ENCODE measurements at places on chromosomes 12 and 14. TPM values are rescaled to one million over a fixed set of nuclear protein-coding genes. Genes with fewer than 3 reads are reported as not detected.

Gene ACOT4
- polyA plus RNA-seq = 6.7 TPM

Gene RNASE7
- polyA plus RNA-seq = not detected

DNA sequence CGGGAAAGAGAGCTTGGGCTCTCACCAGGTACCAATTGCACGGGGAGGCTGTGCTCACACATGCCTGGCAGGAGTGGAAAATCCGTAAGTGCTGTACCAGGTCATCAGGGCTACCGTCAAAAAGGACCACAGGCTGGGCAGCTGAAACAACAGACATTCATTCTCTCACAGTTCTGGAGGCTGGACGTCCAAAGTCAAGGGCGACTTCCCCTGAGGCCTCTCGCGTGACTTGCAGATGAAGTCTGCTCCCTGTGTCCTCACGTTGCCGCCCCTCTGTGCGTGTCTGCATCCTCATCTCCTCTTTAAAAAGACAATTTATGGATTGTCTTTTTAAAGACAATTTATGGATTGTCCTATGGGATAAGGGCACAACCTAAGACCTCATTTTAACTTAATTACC, 73.8 kb upstream of the FZD10 start:
- no peak for DNase-seq
- no peaks in the 10 kb centered on the region for H3K36me3 ChIP-seq
- no peak overlapping the region for H3K27ac ChIP-seq

DNA sequence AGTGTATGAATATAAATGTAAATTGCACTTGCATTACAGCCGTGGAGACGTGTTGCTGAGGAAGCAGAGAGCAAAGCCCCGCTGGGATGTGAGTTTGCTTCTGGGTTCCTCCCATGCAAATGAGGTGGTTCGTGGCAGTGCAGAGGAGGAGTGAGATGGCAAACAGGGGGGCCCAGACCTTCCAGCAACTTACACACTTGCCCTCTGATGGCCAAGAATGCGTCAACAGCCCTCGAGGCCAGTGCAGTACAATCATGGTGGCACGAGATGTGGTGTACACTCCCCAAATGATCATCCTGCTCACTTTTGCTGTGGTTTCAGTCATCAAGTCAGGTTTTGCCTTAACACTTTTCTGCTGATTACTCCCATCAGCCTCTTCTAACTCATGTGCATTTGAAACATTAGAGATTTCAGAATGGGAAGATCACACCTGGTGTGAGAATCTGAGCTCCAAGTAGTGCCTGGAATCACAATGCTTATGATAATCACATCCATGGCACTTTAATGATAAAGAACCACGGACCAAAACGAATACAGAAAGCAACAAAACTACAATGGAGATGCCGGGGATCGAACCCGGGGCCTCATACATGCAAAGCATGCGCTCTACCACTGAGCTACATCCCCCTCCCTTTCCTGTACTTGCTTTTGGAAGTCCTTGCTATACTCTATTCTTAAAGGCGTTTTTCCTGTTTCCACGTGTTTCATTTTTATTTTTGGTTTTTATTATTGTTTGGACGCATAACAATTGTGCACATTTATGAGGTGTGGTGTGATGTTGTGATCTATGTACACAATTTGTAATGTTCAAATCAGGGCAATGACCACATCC, 7.0 kb upstream of the UBC start:
- peak overlapping the region; percentile 76 for H3K4me3 ChIP-seq
- peak; percentile 51 for DNase-seq
- H3K27me3 ChIP-seq = no peaks in the 10 kb centered on the region
- peak overlapping the region; percentile 99 for H3K27ac ChIP-seq
- H3K4me1 ChIP-seq = peaks cover 59% of the 10 kb centered on the region

- H3K27me3 ChIP-seq = no peaks in the 10 kb centered on the region
- peaks cover 32% of the 10 kb centered on the region for H3K4me1 ChIP-seq
- H3K36me3 ChIP-seq = no peaks in the 10 kb centered on the region
- DNase-seq = peak; percentile 28
Observed at GRCh38 chr12:52020539-52021336, 14.0 kb downstream of the TAMALIN start.

- H3K4me3 ChIP-seq = no peak overlapping the region
- peaks cover 10% of the 10 kb centered on the region for H3K27me3 ChIP-seq
Observed at GRCh38 chr12:13362260-13362841, 165.8 kb downstream of the EMP1 start.

GRCh38 chr12:52351196-52352059, 15.9 kb downstream of the KRT85 start:
- H3K4me1 ChIP-seq = peaks cover 25% of the 10 kb centered on the region
- H3K36me3 ChIP-seq = no peaks in the 10 kb centered on the region
- no peak overlapping the region for H3K27ac ChIP-seq
- peak; percentile 51 for DNase-seq
- H3K27me3 ChIP-seq = no peaks in the 10 kb centered on the region

DNA sequence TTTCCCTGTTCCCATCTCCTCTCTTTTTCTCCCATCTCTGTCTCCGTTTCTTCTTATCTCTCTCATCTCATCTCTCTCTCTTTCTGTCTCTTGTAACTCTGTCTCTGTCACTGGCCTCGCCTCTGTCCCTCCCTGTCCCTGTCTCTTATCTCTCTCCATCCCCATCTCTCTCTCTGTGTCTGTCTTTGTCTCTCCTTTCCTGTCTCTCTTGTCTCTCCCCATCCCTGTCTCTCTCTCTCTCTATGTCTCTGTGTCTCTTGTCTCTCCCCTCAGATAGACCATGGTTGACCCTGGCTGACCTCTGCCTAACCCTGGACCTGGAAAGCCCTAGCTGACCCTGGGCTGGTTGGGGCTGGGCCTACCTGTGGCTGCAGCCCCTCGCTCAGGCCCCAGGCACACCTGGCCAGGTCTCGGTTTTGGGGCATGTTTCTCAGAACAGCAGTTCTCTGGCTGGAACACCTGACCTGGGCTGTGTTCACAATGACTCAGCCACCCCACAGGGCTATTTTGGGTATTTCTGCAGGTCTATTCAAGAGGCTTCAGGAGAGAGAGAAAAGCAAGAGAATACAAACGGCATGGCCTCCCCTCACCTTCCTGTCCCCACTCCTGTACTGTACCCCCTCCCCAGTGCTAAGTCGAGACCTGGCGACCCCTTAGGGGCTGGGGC, 174.4 kb downstream of the TMEM121 start:
- H3K27ac ChIP-seq = no peak overlapping the region
- no peaks in the 10 kb centered on the region for H3K27me3 ChIP-seq
- no peaks in the 10 kb centered on the region for H3K36me3 ChIP-seq
- DNase-seq = no peak
- H3K4me1 ChIP-seq = no peaks in the 10 kb centered on the region
- H3K4me3 ChIP-seq = no peak overlapping the region

DNA sequence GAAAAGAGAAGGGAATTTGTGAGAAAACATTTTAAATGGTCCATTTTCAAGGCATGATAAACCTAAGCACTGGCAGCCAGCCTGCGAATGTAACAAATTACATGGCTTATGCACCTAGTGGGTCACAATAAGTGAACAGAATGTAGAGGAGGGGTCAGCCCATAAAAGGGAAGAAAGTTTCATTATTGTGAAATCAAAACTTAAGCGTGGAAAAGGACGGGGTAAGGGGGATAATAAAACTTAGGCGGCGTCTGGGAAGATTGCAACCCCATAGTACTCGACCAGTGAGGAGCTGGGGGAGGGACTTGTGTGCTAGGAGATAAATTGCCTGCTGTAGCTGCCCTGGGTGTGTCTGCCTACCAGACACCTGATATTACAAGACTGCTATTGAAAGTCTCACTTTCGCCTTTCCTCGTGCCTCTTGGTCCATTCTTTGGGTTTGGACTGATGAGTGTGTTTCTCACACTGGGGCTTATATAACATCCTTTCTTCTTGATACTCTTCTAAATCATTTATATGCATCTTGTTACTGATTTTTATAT, 40.6 kb downstream of the ZDHHC17 start:
- H3K4me3 ChIP-seq = no peak overlapping the region
- DNase-seq = no peak
- H3K36me3 ChIP-seq = peaks cover 49% of the 10 kb centered on the region
- no peak overlapping the region for H3K27ac ChIP-seq

DNA sequence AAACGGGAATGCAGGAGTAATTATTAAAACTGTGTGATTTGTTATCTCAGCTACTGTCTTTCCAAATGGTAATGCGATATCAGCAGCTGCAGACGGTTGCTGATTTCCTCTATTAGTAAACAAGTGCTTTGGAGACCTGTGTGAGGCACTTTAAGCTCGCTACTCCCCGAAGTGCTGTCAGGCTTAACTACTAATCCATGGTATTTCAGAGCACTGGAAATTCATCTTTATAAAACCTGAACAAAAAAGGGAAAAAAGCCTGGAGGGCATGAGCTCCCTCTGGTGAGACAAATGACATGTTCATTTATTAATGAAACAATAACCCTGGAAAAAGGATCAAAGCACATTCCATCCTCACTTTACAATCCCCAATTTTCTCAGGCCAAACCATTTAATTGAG, 143.6 kb upstream of the OTX2 start:
- H3K4me3 ChIP-seq = no peak overlapping the region
- no peaks in the 10 kb centered on the region for H3K27me3 ChIP-seq
- H3K27ac ChIP-seq = no peak overlapping the region
- H3K36me3 ChIP-seq = no peaks in the 10 kb centered on the region
- H3K4me1 ChIP-seq = no peaks in the 10 kb centered on the region
- DNase-seq = no peak

DNA sequence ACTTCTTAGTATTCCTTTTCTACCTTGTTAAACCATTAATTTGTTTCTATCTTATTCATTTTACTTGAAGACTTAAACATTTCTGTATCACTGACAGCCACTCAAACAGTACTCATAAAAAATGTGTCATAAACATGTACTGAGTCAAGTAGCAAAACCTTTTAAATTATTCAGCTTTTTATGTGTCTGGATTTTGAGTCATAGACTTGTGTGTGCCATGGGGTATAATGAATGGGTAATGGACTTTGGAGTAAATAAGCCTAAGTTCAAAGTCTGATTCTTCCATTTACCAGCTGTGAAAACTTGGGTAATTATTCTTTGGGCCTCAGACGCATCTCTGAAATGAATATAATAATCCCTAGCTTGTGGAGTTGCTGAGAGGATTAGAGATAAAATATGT, 199.0 kb downstream of the RAD51B start:
- H3K36me3 ChIP-seq = no peaks in the 10 kb centered on the region
- DNase-seq = no peak
- H3K4me3 ChIP-seq = no peak overlapping the region
- H3K27me3 ChIP-seq = no peaks in the 10 kb centered on the region
- H3K4me1 ChIP-seq = no peaks in the 10 kb centered on the region

- DNase-seq = no peak
- no peaks in the 10 kb centered on the region for H3K36me3 ChIP-seq
- H3K27me3 ChIP-seq = no peaks in the 10 kb centered on the region
- no peaks in the 10 kb centered on the region for H3K4me1 ChIP-seq
Observed at GRCh38 chr12:57162553-57163125, 15.2 kb upstream of the LRP1-AS start.

All from CD4-positive, CD25-positive, alpha-beta regulatory T cell (primary cell).